ENCODE measurements at places on chromosomes 7 and 10.
A peak's percentile ranks its signal among the peaks of the same experiment; 100 is the strongest.

DNA sequence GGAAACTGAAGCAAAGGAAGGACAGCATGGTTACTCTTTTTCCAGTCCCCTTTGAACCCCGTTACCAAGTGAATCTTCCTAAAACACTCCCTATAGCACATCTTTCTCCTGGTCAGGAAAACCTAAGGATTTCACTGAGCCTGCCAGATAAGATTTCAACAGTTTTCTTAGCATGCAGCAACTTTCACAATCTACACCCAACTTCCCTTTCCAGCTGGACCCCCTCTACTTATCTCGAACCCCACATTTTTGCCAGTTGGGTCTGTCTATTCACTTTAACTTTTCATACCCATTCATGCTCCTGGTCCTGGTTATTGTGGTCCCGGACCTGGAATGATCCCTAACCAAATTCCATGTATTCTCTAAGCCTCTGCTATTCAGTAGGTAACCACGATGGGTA, 14.9 kb upstream of the CPVL start:
- DNase-seq = no peak

GRCh38 chr10:88702848-88703597, 3.0 kb upstream of the LIPK start:
- DNase-seq = peak; percentile 21

DNA sequence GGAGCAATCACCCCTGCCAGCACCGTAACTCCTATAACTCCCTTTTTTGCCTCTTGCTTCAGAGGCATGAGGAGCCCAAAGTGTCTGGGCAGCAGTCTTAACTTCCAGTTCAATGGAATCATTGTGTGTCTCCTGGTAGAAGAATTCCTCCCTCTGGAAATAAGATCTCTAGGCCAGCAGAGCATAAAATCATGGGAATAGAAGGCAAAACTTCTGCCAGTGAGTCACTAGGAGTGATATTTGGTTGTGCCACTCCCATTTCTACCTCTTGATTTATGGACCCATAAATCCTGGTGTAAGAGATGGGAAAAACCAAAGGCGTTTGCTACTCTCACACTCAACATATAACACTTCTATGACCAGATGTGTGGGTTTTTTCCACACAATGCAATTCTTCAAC, 104.9 kb upstream of the FAM180A start:
- DNase-seq = no peak

GRCh38 chr10:104440221-104440620, 86.6 kb downstream of the CFAP58 start:
- no peak for DNase-seq

DNA sequence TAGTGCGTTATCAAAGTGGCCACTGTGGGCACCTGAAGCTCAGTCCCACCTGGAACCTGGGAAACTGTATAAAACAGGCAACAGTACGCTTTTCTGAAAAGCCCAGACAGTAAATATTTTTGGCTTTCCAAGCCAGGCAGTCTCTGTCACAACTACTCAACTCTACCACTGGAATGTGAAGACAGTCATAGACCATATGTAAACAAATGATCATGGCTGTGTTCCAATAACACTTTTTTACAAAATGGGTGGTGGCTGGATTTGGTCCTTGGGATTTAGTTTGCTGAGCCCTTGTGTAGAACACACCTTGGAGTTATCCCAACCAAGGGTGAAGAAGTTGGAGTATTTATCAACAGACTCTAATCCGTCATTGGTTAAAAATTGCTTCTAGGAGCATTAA, 259.9 kb downstream of the SKIDA1 start:
- no peak for DNase-seq

DNA sequence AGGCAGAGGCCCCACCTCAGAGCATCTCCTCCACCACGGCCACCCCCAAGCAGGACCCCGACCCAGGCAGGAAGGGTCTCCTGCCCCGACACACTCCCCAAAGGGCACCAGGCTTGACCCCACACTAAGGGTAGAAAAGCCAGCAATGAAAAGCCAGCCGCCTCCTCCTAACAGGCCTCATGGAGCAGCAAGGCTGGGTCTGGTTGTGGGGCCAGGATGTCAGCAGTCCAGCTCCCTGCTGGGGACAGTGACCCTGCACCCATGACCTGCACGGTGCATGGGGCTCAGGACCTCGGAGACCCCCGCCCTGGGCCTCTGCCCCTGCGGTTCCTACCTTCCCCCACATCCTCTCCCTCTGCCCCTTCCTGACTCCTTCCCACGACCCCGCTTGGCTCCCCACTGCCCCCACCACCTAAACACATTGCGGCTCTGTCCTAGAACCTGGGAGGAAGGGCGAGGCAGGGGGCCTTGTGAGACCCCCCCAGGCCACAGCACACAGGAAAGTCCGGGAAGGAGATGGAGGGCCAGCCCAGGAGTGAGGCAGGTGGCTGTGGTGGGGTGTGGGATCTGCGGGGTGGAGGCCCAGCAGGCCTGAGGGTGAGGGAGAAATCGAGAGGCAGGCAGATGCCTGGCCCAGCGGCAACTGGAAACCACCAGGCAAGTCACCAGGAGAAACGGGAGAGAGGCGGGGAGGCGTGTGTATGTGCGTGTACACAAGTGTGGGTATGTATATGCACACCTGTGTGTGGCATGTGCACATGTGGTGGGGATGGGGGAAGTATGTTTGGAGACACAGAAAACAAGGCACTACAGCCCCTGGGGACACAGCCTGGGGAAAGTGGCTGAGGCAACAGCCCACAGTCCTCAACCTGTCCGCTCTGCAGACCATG, 229.9 kb downstream of the MAD1L1 start:
- DNase-seq = no peak
